ENCODE measurements at places on chromosomes 3 and 15. TPM values are rescaled to one million over a fixed set of nuclear protein-coding genes. Genes with fewer than 3 reads are reported as not detected.

- no peaks in the 10 kb centered on the region for H3K27me3 ChIP-seq
- H3K4me3 ChIP-seq: peak overlapping the region; percentile 65
- peak overlapping the region; percentile 78 for H3K27ac ChIP-seq
Observed at GRCh38 chr15:44729408-44730127, 6.8 kb upstream of the TRIM69 start.

The RAD54L2 gene
- 14.0 TPM for total RNA-seq

GRCh38 chr3:7813365-7813764, 688.3 kb upstream of the LMCD1 start:
- no peak for DNase-seq
- H3K4me1 ChIP-seq: no peaks in the 10 kb centered on the region
- no peaks in the 10 kb centered on the region for H3K27me3 ChIP-seq
- H3K27ac ChIP-seq: no peak overlapping the region
- H3K36me3 ChIP-seq: no peaks in the 10 kb centered on the region

DNA sequence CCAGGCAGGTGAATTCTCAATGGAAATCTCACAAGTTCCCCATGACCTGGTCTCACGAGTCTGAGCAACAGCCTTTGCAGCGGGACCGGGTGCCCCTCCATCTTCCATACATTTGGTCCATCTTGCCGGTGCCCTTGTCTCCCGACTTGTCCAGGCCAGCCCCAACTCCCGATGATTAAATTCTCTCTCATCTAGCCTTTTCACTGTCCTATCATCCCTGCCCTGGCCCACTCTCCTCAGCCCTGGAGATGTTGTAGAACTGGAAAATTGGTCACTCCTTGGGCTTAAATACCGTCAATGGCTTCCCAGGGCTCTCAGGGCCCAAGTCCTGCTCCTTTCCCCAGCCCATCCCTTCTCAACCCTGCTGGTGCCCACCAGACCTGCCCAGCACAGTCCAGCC, 34.4 kb downstream of the PRR20G start:
- DNase-seq: no peak
- H3K4me1 ChIP-seq: no peaks in the 10 kb centered on the region
- H3K27me3 ChIP-seq: no peaks in the 10 kb centered on the region
- no peak overlapping the region for H3K4me3 ChIP-seq

DNA sequence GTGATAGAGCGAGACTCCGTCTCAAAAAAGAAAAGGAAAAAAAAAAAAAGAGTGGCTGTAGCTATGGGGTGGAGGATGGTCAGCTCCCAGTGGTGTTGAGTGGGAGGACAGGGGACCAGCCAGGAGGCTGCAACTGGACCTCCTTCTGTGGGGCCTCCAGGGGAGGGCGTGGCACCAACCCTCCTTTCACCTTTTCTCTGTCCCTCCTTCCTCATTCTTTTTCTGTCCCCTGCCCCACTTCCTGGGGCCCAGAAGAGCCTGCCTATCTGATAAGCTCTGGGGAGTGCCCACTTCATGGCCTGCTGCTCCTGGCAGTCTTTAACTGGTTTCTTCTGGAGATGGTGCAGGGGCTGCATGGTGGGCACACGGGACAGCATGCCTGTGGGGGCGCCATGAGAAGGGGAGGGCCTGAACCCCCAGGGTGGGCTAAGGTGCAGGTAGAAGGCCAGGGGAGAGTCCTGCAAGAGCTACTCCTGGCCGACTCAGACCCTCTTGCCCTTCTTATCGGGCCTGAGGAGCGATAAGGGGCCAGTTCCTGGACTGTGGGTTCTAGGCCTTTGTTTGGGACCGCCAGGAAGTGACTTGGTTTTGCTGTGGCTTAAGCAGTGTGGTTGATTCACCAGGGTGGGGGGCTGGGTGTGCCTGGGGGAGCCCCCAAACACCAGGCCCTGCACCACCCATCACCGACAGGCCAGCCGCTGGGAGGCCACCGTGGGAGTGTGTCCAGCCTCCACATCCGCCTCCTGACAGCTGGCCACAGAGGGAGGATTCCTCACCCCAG, 49.4 kb upstream of the FLNB start:
- no peaks in the 10 kb centered on the region for H3K4me1 ChIP-seq
- DNase-seq: no peak
- no peaks in the 10 kb centered on the region for H3K36me3 ChIP-seq
- no peak overlapping the region for H3K27ac ChIP-seq
- H3K27me3 ChIP-seq: no peaks in the 10 kb centered on the region
- no peak overlapping the region for H3K4me3 ChIP-seq

DNA sequence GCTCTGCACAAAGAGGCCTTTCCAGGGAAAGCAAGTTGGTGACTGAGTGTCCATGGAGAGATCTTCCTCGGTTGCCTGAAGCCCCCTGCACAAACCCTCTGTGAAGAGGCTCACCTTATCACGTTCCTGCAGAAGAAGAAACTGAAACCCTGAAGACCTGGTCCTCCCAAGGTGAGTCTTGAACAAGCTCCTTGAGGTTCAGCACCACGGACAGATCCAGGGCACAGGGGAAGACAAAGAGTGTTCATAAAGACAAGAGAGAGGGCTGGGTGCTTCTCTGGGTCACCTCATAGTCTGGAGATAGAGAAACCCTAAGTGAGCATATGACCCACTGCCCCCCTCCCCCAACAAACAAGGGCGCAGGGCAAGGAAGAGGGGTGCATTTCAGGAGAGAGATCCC, 21.7 kb upstream of the TBC1D21 start:
- no peak overlapping the region for H3K4me3 ChIP-seq
- peaks cover 5% of the 10 kb centered on the region for H3K4me1 ChIP-seq
- H3K36me3 ChIP-seq: no peaks in the 10 kb centered on the region
- no peak overlapping the region for H3K27ac ChIP-seq

DNA sequence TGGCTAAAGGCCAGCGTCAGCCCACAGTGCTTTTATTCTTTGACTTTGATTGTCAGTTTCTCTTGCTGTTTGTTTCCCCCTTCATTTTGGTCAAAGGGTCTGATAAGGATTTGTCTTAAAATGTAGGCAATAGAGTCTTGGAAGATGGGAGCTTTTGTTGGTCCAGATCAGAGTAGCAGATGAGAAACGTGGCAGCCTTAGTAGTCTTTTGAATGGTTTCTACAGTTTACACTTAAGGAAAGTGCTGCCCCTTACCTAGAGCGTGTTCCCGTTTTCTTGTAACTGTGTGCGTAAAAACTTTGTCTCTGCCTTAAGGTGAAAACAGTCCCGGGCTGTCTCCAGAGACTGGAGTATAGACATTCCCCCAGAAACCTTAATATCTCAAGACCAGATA, 630 bp downstream of the LXN start:
- peaks cover 7% of the 10 kb centered on the region for H3K4me1 ChIP-seq
- H3K27ac ChIP-seq: peak overlapping the region; percentile 61
- peak; percentile 35 for DNase-seq
- H3K4me3 ChIP-seq: peak overlapping the region; percentile 42
- H3K36me3 ChIP-seq: peaks cover 30% of the 10 kb centered on the region

The GOLGA8S gene
- total RNA-seq: not detected

DNA sequence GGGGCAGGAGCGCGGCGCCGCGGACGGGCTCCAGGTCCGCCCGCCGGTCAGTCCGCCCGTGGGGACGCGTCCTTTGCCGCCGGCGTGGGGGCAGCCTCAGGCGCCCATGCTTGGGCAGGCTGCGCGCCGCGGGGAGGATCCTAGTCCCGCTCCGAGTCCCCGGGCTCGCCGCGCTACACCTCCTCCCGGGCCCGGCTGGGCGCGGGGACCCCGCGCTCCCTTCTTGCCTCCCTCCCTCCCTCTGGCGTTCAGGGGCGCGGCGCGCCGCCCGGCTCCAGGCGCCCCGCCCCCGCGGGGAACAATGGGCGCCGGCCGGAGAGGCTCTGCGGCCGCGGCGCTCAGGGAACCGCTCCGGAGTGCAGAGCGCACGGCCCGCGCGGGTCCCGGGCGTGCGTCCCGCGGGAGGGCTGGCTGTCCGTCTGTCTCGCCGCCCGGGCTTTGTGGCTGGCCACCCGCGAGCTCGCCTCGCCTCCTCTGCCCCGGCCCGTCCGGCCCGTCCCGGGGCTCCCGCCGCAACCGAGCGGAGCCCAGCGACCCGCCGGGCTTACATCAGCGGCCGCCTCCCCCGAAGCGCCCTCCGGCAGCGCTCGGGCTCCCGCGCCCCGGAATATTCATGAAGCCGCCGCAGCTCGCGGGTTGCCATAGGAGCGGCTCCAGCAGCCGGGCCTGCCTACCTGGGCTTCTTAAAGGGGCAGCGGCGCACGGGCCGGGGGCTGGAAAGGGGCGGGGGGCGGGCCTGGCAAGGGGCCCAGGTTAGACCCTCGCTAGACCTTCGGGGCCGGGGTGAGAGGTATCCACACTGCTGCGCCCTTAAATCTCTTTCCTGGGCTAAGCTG, at the start of gene HCN4:
TSS of gene HCN4 (minus strand) at position 658 of the 836 bp plus-strand sequence. CDS start 688 bp downstream, outside the sequence.
- H3K36me3 ChIP-seq: peaks cover 2% of the 10 kb centered on the region
- peak within 1 kb of the TSS; percentile 98 for H3K27ac ChIP-seq
- peak within 1 kb of the TSS; percentile 80 for H3K4me3 ChIP-seq
- H3K4me1 ChIP-seq: peaks cover 52% of the 10 kb centered on the region

DNA sequence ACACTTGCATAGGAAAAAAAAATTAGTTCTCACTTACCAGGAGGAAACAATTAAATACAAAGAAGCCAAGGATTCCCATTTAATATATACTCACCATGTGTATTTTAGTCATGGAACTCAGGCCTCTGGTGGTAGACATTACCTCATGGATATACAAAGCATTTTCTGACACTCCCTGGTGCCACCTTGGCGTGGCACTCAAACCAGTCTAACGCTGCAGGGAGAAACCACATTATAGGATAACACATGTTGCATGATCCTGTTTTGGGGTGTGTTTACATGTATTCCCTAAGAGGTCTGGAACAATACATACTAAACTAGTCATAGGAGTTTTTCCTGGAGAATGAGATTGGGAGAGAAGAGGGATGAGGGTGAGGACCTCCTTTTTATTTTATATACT, 5.9 kb upstream of the RTF1 start:
- no peak overlapping the region for H3K4me3 ChIP-seq
- no peaks in the 10 kb centered on the region for H3K36me3 ChIP-seq
- H3K27ac ChIP-seq: no peak overlapping the region
- no peaks in the 10 kb centered on the region for H3K4me1 ChIP-seq

- no peak overlapping the region for H3K4me3 ChIP-seq
- no peaks in the 10 kb centered on the region for H3K27me3 ChIP-seq
- no peaks in the 10 kb centered on the region for H3K36me3 ChIP-seq
- peak; percentile 75 for DNase-seq
Observed at GRCh38 chr3:188712248-188712924, 459.4 kb upstream of the TPRG1 start.

DNA sequence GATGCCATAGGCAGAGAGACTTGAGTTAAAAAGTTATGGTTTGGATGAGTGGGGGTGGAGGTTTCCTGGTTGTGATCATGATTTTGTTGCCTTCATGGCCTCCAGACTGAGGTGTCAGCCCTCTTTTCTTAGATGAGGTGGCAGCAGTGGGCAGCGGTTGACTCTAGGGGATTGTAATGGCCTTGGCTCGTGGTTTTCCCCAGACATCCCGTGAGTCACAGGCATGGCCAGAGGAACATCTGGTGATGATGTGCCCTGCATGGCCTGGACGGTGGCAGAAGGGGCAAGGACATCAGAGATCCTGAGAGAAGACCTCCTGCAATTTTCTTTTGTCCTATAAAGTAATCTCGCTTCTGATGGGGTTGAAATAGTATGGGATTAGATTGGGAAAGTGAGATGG, 12.4 kb downstream of the RETNLB start:
- no peak overlapping the region for H3K4me3 ChIP-seq
- DNase-seq: no peak
- no peaks in the 10 kb centered on the region for H3K27me3 ChIP-seq
- H3K36me3 ChIP-seq: no peaks in the 10 kb centered on the region

The SLC28A2 gene
- total RNA-seq: not detected

- no peaks in the 10 kb centered on the region for H3K4me1 ChIP-seq
- DNase-seq: peak; percentile 21
- H3K36me3 ChIP-seq: no peaks in the 10 kb centered on the region
- H3K27ac ChIP-seq: no peak overlapping the region
Observed at GRCh38 chr15:62067448-62068044, 769 bp downstream of the C2CD4A start.

DNA sequence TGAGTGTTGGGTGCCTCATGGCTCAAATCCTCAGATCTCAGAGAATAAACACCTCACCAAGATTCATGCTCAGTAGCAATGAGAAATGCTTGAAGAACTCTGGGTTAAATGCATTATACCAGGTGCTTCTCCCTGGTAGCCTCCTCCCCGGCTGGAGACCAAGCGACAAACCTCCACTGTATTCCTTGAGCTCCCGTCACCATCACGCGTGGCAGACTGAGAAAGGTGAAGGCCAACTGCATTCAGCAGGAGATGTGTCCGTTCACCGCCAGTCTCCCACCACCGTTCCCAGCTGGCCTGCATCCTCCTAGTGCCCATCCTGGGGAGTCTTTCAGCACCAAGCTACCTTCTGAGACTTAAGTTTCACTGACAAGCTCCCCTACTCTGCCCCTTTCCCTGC, 7.5 kb downstream of the CSTA start:
- DNase-seq: no peak
- H3K4me1 ChIP-seq: no peaks in the 10 kb centered on the region
- no peaks in the 10 kb centered on the region for H3K27me3 ChIP-seq
- no peak overlapping the region for H3K4me3 ChIP-seq
- H3K27ac ChIP-seq: no peak overlapping the region

GRCh38 chr15:71662306-71662705, 148.0 kb upstream of the NR2E3 start:
- H3K27ac ChIP-seq: no peak overlapping the region
- no peaks in the 10 kb centered on the region for H3K4me1 ChIP-seq
- no peaks in the 10 kb centered on the region for H3K27me3 ChIP-seq

The FAM81A gene
- total RNA-seq: 1.8 TPM

The CPEB1 gene
- 1.9 TPM for total RNA-seq

The FAM227B gene
- total RNA-seq: 10.4 TPM

The SAMD7 gene
- not detected for total RNA-seq

GRCh38 chr15:52178765-52179164, 12.4 kb downstream of the GNB5 start:
- no peaks in the 10 kb centered on the region for H3K36me3 ChIP-seq
- H3K27ac ChIP-seq: no peak overlapping the region
- DNase-seq: no peak
- H3K4me3 ChIP-seq: peak overlapping the region; percentile 61

GRCh38 chr3:47429476-47430270, 46.1 kb downstream of the SCAP start:
- no peak overlapping the region for H3K4me3 ChIP-seq
- H3K27me3 ChIP-seq: no peaks in the 10 kb centered on the region
- peaks cover 13% of the 10 kb centered on the region for H3K36me3 ChIP-seq
- peak overlapping the region; percentile 75 for H3K27ac ChIP-seq
- no peak for DNase-seq

The LRRIQ4 gene
- not detected for total RNA-seq

- no peak overlapping the region for H3K4me3 ChIP-seq
- no peaks in the 10 kb centered on the region for H3K4me1 ChIP-seq
- H3K36me3 ChIP-seq: no peaks in the 10 kb centered on the region
- no peak overlapping the region for H3K27ac ChIP-seq
- H3K27me3 ChIP-seq: no peaks in the 10 kb centered on the region
Observed at GRCh38 chr3:5056111-5056391, 66.0 kb upstream of the ARL8B start.

DNA sequence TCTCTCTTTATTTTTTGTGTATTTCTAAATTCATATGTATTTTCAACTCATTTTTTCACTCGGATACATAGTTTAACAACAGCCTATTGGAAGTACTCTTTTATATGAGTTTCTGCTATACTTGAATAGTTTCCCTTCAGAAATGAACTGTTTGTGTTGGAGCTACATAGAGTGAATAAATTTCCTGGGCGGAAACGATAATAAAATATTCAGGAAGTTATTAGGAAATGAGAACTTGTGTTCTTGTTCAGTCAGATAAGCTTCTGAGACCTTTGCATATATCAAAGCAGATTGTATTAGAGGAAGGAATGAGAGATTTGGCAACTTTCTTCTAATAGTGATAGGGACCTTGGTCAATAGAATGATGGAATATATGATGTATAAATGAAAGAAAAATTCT, 27.3 kb downstream of the NEO1 start:
- H3K27me3 ChIP-seq: no peaks in the 10 kb centered on the region
- H3K4me1 ChIP-seq: peaks cover 8% of the 10 kb centered on the region
- H3K27ac ChIP-seq: no peak overlapping the region
- DNase-seq: peak; percentile 30
- H3K36me3 ChIP-seq: no peaks in the 10 kb centered on the region
- H3K4me3 ChIP-seq: no peak overlapping the region
